Bronchial epithelial cell (primary cell): ENCODE measurements at places on chromosomes 11 and 22. TPM values are rescaled to one million over a fixed set of nuclear protein-coding genes. Genes with fewer than 3 reads are reported as not detected.
A peak's percentile ranks its signal among the peaks of the same experiment; 100 is the strongest.

DNA sequence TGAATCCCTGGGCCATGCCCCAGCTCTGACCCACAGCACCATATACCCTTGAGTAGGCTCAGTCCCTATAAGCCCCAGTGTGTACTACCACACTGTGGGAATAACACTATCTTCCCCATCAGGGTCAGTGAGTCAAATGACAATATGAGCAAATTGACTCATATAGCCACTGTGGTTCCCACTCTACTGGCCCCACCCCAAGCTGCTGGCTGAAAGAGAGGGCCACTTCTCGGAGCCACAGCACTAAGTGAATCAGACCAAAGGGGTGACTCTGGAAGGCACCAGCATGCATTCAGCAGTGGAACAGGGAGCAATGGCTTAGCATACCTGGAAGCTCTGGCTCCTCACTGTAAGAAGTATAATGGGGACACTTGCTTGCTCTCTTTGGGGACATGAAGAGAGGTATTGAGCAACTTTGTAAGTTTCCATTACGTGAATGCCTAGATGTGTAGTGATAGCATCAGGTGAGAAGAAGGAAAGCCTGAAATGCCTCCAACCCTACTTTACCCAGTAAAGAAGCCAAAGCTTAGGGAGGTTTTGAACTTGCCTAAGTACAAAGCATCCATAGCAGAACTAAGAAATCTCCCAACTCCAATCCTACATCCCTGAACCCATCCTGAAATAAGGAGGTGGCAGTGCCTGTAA, 13.5 kb downstream of the CD59 start:
- peak; percentile 65 for DNase-seq

GPR83 gene
- total RNA-seq, result under 0.01 TPM in 2 replicates

- no peak for DNase-seq
Observed at GRCh38 chr11:117834838-117835443, 10.4 kb upstream of the FXYD2 start.

DNA sequence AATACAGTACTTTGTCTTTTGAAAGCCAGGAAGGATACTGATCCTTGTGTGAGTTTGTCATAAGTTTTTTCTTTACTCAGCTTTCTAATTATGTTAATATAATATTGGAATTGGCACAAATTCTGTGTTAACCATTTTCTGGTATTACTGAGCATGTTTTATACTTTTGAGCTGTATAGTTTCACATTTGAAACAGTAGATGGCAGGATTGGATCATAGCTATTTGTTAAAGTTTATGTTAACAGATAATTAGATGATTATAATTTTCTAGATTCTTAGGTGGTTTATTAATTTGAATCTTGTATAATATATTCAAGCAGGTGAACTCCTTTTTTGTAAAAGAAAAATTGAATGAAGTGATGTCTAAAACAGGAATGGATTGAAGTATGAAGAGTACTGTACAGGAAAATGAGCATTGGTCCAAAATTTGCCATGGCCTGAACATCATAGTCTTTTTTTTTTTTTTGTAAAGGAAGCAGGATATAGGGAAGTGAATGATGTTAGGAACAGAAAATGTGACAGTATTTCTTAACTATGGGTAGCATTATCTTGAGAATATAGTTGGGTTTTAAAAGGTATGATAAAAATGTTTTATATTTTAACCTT, 102.0 kb downstream of the CYP2R1 start:
- peak; percentile 21 for DNase-seq

- DNase-seq, result no peak
Observed at GRCh38 chr11:73981051-73981805, 1.4 kb downstream of the UCP2 start.

DNA sequence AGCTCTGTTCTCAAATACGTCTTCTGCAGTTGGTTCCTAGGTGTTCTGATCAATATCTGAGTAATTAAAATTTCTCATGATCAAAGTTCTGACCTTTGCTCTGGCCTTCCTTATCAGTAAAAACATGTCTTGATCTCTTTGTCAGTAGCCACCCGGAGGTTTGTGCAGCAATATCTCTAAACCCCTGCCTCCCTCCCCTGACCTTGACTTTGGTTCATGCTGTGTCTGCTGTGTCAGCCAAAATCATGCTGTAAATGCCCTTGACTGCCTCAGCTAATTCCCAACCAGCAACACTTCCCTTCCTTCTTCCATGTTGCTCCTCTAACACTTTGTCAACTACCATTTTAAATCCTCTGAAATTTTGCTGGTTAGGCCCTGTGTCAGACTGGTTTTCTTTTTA, 424.7 kb downstream of the FAM181B start:
- no peak for DNase-seq

MMP1 gene
- 68.1 and 168 TPM in 2 replicates for total RNA-seq

- DNase-seq, result no peak
Observed at GRCh38 chr22:42686756-42687491, 33.7 kb downstream of the A4GALT start.

ETS1 gene
- total RNA-seq, result 45.4 and 62.7 TPM in 2 replicates

CD3D gene
- total RNA-seq, result not detected in 2 replicates

DNA sequence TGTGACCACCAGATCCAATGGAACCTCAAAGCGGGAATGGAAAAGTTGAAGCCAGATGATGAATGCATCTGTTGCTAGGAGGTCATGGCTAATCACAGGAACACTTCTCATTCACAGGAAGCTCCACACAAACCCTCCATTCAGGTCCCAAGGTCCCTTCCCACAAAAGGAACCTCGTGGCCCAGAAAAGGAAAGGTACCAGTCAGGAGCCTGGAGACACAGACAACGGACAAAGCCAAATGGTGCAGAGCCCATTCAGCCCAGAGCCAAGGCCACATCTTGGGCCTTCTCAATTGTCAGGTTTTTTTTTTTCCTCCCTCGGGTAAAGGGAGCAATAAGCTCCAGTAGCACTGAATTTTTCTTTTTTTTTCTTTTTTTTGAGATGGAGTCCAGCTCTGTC, 87.0 kb downstream of the FAM168A start:
- no peak for DNase-seq

DNA sequence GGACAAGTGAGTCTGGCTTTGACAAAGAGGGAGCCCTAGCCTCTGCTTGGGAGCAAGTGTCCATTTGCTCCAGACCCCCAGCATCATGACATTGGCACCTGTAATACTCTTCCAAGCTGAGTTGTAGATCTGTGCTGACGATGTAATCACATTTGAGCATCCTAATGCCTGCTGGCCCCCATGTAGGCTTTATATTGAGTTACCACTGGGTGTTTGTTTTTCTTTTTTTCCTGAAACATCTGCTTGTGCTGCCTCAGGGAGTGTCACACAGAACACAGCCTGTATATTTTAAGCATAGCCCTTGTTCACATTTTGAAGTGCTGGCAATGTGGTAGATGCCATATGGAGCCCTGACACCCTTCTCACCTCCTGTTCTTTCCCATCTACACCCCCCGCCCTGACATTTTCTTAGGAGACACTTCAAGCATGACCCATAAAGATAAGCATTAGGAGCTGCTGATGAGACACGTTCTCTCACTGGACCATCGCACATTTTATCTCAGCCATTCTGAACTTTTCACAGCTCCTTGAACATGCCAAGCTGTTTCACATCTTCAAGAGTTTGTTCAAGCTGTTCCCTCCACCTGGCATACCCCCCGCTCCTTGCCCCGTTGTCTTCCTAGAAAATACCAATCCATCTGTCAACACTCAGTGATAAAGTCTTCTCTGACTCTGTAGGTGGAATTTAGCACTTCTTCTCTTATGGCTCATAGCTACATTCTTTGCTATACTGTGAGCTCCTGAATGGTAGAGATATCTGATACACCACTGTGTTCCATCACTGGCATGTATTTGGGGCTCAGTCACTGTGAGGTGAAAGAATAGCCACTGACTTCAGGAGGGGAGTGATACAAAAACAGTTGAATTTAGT, 128.7 kb downstream of the TRIM44 start:
- no peak for DNase-seq

- no peak for DNase-seq
Observed at GRCh38 chr11:2484576-2485125, 39.8 kb downstream of the KCNQ1 start.

DNA sequence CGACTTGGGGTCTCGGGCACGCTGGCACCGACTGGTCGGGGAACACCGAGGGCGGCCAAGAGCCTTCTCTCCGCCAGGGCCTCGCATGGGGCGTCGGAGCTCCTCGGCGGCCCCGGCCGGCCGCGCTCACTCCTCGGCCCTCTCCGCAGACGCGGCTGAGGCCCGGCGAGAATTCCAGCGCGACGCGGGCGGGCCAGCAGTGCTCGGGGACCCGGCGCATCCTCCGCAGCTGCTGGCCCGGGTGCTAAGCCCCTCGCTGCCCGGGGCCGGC, 5.6 kb downstream of the TBX1 start:
- DNase-seq, result no peak

- no peak for DNase-seq
Observed at GRCh38 chr11:75173336-75173735, 22.4 kb downstream of the SLCO2B1 start.

DNA sequence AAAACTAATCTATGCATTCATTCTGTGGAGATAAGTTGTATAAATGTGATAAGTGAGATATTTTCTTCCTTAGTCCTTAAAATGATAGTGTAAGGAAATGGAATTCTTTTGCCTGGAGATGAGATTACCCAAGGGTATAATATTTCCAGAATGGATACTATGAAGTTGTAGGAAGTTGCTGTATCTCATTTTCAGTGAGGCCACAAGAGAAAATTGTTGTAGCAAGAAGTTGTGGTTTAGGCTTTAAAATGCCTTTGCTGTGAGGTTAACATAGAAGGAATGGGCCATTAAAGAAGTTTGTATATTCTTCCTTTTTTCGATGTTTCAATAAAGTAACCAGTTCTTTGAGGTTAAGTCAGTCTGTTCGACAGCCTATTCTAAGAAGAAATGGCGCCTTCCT, 50.7 kb upstream of the LIN7C start:
- no peak for DNase-seq

OR4D5 gene
- total RNA-seq, result not detected in 2 replicates

DNA sequence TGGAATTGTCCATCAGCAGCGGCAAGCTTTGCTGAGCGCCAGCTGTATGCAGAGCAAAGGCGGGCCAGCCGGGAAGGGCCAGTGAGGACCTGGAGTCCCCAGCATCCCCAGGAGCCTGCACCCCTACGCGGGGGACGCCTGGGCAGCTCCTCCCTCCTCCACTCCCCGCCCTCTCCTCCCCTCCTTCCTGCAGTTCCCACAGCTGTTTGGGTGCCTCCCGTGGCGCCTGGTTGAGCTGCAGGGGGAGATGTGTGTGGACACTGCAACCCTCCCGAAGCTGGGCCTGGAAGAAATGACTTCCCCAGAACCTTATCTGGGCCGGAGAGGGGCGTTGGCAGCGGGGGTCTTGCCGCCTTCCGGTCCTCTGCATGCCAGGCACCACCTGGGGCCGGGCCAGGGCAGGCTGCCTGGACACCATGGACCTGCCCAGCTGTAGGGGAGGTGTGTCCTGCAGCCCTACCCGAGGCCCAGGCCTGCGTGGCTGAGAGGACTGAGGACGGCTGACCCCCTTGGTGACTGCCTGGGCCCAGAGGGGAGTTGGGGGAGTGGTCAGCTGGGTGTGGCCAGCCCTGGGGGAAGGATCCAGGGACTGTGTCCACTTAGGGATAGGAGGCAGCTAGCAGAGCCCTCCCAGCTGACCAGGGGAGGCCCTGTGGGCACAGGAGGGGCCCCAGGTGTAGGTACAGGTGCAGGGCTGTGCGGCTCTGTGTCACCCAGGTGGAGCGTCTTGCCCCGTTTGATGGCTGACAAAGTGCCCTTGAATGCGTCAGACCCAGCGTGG, 16.8 kb upstream of the MUC6 start:
- no peak for DNase-seq

- DNase-seq, result peak; percentile 40
Observed at GRCh38 chr11:112380464-112380863, 119.8 kb upstream of the PLET1 start.

DNA sequence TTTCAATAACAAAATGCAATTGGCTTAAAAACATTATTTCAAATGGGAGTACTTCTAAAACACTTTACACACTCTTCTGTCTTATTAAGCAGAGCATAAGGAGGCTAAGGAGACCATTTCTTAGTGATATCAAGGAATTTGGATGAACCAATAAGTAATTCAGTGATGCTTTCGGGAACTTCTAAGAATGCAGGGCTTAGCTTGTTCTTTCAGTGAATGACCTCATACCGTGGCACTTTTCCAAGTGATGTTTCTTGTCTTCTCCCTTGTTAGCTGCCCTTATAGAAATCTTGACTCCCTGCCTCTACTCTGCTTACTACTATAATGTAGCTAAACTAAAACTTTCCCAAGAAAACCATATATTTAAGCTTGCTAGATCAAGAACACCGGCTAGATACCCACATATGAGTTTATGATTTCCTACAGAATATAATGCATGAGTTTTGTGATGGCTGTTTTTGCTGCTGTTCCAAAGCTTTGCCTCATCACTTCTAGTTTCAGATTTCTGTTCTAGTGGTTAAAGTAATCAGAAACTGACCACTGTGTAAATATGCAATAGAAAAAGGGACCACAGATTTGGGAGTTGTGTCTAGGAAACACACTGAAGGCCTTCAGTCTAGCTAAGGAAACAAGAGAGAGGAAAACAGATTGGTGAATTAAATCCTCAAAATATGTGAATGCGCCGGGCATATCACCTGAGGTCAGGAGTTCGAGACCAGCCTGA, 37.5 kb upstream of the STK33 start:
- DNase-seq, result peak; percentile 60

- no peak for DNase-seq
Observed at GRCh38 chr11:7450836-7451235, 34.5 kb upstream of the OLFML1 start.

DNA sequence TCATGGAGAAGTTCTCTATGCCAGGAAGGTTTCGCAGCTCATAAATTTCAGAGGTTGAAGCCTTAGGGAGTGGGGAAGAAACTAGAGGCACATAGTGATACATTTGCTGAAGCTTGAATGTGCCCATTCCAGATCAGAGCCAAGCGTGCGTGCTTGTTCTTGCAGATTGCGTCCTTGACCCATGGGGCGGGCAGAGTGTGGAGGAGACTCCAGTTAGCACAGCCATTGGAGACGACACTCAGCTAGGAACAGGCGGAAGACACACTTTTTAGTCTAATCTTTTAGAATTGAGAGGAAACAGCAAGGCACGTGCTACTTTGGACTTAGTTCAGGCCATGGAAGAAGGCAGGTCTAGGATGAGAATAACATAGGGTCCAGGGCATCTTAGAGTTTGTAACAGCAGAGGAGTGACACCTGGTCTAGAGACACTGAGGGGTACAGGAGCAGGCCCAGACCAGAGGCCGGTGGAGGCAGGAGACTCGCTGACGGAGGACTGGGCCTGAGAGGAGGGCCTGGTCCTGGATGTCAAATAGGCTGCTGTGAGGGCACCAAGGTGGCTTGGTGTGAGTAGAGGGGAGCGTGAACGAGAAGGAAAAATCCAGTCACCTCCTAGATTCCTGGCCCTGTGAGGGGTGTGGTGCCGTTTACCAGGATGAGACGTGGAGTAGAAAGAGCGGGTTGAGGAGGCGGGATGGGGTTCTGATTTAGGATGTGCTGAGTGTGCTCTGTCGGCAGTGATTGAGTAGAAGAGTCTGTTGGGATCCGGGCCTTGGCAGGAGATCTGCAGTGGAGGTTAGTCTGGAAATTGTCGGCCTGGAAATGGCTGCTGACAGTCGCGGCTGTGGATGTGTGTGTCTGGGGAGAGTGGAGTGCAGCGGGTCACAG, 154.7 kb downstream of the TBC1D22A start:
- DNase-seq, result no peak
